AG09309 (cell line): ENCODE measurements at places on chromosomes 7 and 10.

DNA sequence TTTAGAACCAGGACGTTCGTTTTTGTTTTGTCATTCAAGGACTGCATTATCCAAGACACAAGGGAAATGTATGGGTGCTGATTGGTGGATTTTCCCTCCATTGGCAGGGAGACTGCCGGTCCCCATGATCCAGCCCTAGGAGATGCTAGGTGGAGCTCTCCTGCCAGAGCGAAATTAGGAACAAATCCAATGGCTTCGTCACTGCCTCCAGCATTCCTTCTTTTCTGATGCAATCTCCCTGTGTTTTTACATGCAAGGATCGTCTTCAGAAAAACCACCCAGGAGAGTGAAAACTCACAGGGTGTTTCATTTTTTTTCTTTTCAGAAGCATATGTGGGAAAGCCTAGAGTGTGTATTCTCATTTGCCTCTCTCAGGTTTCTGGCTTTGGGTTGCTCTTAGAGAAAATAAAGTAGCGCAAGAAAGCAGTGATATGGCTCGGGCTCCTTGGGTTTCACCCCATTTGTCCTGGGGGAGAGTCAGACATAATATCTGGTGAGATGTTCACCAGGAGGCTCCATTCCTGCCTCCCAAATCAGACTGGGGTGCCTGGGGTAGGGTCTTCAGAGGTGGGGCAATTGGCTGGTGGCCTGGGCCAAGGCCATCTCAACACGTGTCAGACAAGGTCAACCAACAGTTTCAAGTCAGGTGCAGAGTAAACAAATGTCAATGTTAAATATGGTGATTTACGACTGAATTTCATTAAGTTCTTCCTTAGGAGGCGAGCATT is 450.9 kb upstream of the MKI67 start:
- DNase-seq = no peak

DNA sequence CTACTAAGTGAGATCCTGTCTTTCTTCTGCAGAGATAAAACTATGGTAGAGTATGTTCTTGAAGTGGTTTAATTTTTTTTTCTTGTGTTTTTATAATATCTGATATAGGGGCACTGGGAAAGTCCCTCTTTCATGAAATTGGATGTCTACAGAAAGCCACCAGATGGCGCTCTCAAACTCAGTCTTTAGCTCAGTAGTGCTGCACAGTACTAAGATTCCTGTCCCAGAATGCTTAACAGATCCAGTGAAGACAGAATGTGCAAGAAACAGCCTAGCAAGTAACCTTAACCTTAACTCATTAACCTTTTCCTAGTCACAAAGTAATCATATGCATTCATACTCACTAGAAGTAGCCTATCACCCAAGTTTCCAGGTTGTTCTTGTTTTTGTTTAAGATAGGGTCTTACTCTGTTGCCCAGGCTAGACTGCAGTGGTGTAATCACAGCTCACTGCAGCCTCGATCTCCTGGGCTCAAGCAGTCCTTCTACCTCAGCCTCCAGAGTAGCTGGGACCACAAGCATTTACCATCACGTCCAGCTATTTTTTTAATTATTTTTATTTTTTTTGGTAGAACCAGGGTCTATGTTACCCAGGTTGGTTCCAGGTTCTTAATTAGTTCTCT is 56.7 kb downstream of the IDE start:
- DNase-seq = peak; percentile 46

GRCh38 chr10:69817078-69817581 is 15.4 kb downstream of the COL13A1 start:
- DNase-seq = no peak

DNA sequence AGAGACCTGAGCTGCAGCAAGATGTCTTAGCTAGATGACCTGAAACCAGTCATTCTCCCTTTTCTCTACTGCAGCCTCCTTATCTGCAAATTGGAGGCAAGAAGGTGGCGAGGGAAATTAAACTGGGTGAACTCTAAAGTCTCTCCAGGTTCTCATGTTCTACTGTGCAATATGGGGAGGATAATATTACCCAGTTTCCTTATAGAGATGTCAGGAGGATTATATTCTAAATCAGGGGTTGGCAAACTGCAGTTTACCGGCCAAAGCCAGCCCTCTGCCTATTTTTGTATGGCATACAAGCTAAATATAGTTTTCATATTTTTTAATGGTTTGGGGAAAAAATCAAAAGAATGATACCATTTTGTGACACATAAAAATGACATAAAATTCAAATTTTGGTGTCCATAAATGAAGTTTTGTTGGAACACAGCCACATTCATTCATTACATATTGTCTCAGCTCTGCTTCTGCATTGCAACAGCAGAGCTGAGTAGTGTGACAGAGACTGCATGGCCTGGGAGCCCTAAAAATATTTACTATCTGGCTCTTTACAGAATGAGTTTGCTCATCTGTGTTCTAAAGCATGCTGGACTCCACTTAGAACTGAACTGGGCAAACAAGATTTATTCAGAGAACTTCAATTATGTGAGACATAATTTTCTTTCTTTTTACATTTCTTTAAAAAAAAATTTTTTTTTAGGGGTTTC is 19.2 kb upstream of the MALSU1 start:
- no peak for DNase-seq

- DNase-seq = no peak
Observed at GRCh38 chr7:137953043-137953664, 48.7 kb downstream of the CREB3L2 start.

GRCh38 chr7:1540776-1541271 is 10.3 kb downstream of the MAFK start:
- no peak for DNase-seq

DNA sequence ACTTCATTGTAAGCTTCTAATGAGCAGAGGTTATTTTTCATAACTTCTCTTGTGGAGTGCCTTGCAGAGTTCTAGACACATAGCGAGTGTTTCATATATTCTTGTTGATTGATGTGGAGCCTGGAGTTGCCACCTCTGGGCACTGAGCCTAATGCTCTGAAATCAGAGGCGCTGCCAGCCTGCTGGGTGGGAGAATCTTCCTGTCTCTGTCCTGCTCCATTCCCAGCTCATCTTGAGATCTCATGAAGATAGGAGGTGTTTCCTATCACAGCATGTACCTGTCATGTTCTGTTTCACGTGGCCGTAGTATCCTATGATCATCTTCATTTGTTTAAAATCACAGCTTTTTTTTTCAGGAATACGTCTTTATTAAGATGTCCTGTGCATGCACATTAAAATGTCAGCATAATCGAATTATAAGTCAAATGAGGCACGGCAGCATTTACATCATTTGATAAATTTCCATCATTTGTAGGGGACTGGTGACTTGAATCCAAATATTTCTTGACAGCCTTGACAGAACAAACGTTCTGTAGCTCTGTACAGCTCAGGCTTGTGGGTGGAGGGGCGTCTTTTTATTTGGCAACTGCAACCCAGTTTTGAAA is 393.0 kb downstream of the PHTF2 start:
- DNase-seq = no peak

- DNase-seq = peak; percentile 68
Observed at GRCh38 chr7:19677180-19677579, 31.7 kb downstream of the POLR1F start.

DNA sequence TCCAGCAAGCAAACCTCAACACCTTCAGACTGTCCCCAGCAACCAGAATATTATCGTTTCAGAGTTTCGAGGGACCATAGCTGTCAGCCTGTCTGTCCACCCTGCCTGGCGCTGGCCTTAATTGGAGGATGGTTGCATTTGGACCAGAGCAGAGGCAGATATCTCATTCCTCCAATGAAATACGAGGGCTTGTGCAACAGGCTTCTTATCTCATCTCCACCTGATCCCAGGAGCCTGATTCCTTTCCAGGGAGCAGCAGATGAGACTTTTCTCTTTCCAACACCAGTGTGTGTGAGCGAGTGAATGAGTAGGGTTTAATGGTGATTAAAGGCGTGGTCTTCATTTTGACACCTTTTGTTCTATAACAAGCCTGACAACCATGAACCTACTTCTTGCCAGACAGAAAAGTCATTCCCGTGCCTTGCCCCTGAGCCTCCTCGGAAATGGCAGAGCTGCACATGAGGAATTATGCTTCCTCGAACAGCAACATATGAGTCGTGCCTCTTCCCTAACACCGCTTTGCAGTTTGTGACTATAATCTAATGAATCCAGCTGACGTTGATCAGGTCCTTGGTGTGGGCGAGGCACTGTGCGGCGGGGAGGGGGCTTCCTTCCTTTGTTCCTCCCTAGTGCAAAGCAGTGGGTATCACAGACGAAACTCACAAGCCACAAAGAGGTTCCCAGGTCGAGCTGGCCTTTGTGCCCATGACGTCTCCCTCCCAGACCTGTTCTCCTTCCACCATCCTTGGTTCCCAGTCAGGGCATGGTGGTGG is 147.4 kb downstream of the CUX1 start:
- DNase-seq = no peak

GRCh38 chr7:133562621-133563020 is 309.7 kb downstream of the EXOC4 start:
- DNase-seq = peak; percentile 59

GRCh38 chr7:92071032-92071431 is 63.2 kb downstream of the CYP51A1 start:
- no peak for DNase-seq

GRCh38 chr7:29884399-29885272 is 78.3 kb downstream of the WIPF3 start:
- DNase-seq = no peak

GRCh38 chr10:60817398-60817805 is 39.1 kb downstream of the CDK1 start:
- no peak for DNase-seq

GRCh38 chr7:120052884-120053382 is 220.0 kb upstream of the KCND2 start:
- DNase-seq = peak; percentile 46

GRCh38 chr7:114217026-114217806 is 197.4 kb upstream of the FOXP2 start:
- DNase-seq = no peak

DNA sequence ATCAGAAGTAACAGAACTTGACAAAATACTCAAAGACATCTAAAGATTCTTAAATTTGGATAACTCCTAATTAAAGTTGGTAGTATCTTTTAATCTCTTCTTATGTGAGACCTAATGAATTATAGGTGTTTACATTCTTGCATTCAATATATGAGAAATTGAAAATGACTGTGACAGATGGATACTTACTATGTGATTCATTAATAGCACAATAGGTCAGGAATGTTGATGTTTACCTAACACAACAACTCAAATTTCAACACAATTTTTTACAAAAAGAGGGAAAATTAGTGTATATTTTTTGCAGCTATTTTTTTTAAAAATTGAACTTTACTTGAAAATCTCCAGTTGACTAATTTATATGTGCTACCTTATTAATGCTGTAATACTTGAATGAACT is 31.7 kb upstream of the MCU start:
- no peak for DNase-seq

DNA sequence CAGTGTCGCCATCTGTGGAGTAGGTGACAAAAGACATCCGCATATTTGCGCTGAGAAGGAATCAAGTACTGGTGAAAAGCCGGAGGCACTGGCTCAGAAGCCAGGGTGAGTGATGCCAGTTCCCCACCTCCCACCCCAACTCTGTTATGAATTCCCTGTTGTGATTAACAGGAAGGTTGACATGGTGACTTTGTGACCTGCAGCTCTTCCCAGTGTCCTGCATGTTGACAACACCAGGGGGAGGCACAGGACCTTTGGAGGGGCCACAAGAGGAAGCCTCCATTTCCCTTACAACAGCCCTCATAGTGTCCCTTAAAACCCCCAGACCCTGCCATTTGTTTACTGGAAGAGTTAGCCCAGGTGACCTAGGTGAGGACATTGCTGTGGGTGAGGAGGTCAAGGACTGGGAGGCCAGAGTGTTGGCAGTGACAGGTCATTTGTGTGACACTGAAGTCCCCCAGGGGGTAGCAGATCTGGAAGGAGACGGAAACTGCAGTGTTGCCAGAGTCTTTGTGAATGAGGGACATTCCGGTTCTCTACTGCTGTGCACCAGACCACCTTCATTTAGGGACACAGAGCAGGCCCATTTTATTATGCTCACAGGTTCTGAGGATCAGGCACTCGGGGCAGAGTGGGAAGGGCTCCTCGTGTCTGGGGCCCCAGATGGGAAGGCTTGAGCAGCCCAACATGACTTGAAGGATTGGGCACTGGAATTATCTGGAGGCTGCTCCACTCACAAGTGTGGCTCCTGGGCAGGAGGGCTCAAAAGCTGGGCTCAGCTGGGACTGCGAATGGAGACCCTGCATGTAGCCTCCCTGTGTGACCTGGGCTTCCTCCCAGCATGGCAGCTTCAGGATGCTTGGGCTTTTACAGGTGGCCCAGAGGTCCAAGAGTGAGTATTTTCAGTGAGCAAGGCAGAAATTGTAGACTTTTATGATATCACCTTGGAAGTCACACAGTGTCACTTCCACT is 13.0 kb upstream of the ANTXRL start:
- no peak for DNase-seq

DNA sequence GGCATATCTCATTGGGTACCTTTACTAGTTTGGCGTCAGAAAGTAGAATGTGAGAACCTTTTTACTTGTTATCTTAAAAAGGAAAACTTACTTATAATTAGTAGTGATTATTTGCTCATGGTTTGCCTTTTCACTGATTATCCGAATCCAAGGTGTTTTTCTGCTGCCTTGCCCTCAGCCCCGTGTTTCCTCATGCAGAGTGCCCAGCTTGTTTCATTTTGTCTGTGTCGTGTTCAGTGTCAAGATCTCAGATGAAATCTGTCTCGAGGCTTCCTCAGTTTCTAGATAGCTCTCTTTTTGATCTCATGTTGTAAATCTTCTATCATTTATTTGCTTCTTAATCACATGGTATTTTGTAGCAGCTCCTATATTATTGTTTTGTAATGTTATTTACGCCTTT is 30.1 kb downstream of the RPA3 start:
- no peak for DNase-seq

GRCh38 chr7:7848246-7848645 is 120.3 kb upstream of the GLCCI1 start:
- no peak for DNase-seq

- no peak for DNase-seq
Observed at GRCh38 chr7:159006610-159007130, 138.0 kb downstream of the VIPR2 start.
